ENCODE measurements at places on chromosomes 6 and 20.
A peak's percentile ranks its signal among the peaks of the same experiment; 100 is the strongest.

DNA sequence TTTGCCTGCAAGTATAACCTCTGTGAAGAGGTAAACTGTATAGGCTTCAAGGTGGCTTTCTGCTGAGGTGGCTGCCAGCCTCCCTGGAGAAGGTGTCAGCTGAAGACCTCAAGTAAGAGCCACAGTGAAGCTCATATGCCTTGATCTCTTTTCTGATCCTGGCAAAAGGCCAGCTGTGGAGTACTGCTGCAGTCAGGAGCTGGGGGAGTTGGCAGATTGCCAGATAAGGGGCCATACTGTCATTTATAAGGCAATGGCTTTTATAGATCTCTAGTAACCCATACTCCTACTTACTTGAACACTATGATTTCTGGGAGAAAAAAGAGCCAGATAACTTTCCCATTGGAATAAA is 8.8 kb upstream of the CEP85L start:
- DNase-seq, result no peak

- no peak for DNase-seq
Observed at GRCh38 chr6:118758946-118759345, 107.6 kb upstream of the CEP85L start.

DNA sequence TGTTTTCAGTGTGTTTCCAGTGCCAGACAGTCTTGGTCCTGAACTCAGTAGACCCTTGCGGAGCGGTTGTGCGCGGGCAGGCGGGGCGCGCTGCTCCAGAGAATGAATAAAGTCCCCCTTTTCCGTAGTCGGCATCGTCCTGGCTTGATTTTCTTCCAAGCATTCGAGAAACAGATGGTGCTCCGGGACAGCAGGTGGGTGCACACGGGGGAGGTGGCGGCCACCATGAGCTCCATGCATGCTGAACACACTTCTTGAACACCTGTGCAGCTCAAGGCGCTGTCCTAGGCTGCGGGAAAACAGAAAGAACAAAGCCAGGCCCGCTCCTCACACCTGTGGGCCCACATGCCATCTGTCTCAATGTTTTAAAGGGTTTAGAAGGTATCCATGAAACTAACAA is 125.2 kb downstream of the TAF4 start:
- DNase-seq, result no peak

DNA sequence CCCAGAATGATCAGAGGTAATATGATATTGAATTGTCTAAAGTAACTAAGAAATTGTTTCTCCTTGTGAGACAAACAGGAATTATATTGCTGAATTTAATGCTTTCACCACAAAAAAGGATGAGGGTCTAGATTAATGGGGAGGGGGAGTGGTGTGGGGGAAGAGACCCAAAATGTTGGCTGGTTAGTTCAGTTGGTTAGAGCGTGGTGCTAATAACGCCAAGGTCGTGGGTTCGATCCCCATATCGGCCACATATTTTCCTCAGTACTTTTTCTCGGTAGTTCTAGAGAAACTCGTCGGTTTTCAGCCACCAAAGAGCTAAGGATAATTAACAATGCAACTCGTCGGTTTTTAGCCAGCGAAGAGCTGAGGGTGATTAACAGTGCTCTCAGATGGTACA is 26.3 kb downstream of the PRSS16 start:
- no peak for DNase-seq

DNA sequence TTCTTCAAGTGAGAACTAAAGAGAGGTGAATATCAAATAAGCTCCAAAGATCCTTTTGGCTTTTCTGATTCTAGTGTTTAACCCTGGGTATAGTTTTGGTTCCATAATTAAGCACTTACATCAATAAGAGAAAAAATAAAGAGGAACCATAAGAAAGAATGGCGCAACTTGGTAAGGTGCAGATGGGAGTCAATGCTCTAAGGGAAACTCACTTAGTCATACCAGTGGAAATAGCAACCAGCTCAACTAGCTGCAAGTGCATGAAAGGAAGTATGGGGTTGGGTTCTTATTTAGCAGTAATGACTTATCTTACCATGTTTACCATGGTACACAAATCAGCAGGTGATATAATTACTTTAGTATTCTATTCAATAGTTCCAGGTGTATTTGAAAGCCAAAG is 296.5 kb upstream of the RUNX2 start:
- no peak for DNase-seq

GRCh38 chr20:37415118-37416085 is 69.5 kb downstream of the SRC start:
- no peak for DNase-seq

- DNase-seq, result no peak
Observed at GRCh38 chr6:116557893-116558292, 4.3 kb downstream of the CALHM4 start.

- no peak for DNase-seq
Observed at GRCh38 chr6:31528821-31529328, at the start of gene MCCD1. Gene MCCD1 (plus strand): TSS chr6:31528962. CDS start chr6:31529015, 53 bp downstream.

DNA sequence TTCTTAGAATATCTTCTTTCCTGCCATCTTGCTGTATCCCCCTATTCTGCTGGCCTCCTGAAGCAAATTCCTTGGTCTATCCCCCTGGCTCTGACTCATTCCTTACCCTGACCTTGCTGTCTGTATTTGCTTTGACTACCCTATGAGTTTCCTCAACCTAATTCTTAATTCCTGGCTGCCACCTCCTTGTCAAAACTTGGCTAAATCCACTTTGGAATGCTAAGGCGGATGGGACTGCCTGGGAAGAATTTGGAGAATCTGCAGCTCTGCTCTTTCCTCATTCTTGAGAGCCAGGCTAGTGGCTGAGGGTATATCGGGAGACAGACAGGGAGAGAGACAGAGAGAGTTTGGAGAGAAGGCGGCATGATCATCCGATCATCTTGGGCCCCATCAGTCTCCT is 24.4 kb downstream of the CAP2 start:
- DNase-seq, result no peak

DNA sequence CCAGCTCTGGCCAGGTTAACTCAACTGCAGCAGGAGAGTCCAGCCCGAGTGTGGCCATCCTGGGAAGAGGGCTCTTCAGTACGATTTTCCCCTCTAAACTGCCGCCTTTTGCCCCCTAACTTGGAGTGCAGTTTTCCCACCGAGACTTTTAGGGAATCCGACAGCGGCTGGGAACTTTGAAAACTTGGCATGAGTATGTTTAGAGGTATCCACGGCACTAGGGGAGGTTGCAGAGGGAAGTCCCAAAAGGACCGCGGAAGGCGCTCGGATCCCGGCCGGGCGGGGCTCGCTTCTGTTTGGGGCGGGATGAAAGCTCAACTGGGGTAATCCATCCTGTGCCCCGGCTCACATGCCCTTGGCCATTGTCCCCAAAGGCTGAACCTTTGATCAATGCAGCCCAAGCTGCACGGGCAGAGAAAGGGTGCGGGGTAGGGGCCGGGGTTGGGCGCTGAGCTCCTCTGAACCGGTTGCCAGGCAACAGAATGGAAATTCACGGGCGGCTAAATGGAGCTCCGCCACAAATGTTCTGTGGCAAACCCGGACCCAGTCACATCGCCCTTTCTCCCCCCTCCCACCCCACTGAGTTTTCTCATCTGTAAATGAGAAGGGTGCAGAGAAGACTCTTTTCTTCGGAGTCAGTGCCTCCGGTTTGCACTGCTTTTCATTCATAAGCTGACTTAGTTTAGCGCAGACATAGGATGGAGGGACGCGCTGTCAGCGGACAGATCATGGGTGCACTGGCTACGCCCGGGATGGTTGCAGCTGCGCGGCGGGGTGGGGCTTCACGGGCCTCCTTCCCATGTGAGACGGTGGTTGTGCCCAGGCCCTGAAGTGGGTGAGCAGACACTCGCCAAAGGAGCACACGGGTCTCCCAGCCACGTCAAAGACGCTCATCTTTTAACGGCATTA is 2.3 kb downstream of the BMP6 start:
- peak; percentile 67 for DNase-seq

DNA sequence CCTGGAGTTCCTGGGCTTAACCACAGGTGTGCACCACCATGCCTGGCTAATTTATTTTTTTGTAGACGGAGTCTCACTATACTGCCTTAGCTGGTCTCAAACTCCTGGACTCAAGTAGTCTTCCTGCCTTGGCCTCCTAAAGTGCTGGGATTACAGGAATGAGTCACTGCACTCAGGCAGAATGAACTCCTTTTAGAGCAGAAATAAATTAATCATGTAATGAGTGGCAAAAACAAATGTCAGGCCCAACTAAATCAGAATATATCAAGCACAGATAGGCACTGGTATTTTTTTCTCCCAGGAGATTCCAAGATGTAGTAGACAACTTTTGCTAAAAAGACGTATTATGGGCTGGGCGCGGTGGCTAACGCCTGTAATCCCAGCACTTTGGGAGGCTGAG is 2.6 kb downstream of the RPS10 start:
- no peak for DNase-seq

DNA sequence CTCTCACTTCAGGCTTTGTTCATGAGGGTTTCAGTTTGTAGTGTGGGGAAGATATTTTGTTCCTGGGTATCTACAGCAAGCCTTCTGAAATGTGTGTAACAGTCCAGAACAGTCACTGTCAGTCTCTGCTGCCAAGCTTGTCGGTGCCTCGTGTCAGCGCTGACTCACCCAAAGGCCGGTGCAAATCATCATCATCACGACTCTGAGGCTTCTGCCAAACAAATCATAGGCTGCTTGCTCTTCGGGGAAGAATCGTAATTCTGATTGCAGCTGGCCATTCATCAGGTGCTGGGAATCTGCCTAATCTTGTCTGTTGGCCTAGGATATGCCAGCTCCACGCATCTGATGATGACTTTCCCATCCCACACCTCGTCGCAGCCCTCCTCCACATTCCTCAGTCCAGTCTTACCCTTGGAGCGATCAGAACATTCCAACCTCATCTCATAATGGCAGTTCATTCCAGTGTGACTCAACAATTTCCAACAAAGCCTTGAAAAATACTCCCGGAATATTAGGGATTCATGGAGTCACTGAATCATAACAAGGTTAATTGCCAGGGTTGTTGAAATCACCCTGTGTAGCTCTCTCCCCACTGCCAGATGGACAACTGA is 40.9 kb downstream of the ALDH8A1 start:
- DNase-seq, result no peak

- peak; percentile 65 for DNase-seq
Observed at GRCh38 chr6:36033935-36034334, 6.3 kb downstream of the MAPK14 start.

- DNase-seq, result no peak
Observed at GRCh38 chr6:106910999-106911949, 63.3 kb downstream of the CD24 start.

GRCh38 chr20:58145506-58146080 is 82.9 kb downstream of the ANKRD60 start:
- no peak for DNase-seq

DNA sequence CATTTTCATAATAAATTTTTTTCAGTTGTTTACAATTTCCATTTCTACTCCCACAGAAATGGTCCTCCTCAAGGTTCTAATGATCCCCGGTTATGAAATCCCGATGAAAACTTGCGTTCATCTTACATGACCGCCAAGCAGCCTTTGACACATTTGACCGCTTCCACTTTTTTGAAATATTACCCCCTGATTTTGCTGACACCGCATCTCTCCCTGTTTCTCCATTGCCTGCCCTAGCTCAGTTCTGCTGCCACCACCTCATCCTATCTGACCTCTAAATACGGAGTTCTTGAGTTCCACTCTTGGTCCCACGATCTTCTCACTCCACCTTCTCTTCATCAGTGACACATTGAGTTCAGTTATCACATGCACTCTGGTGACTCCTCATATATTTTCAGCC is 74.1 kb downstream of the SLC35B3 start:
- no peak for DNase-seq

- no peak for DNase-seq
Observed at GRCh38 chr6:106309766-106310373, 15.7 kb downstream of the ATG5 start.

- DNase-seq, result no peak
Observed at GRCh38 chr6:127460465-127460864, 1.3 kb upstream of the KIAA0408 start.

GRCh38 chr20:31675828-31676608 is 38.3 kb downstream of the COX4I2 start:
- DNase-seq, result peak; percentile 54

DNA sequence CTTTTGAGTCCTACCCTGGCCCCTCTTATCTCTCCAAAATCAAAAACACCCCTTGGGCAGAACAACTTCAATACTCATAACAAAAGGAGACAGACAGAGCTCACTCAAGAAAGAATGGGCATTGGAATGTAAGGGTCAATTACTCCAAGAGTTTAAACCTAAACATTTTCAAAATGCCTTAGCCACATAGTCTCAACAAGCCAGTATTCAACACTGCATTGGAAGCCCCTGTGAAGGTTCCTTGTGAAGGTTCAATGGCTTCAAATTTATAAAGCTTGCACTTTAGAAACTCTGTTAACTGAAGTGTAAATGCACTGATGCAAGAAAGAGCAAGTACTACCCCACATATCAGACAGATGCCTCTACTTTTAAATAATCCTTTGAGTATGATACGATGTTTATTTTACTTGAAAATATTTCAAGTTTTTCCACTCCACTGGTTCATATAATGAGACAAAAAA is 139.1 kb upstream of the LAMP5 start:
- DNase-seq, result no peak

DNA sequence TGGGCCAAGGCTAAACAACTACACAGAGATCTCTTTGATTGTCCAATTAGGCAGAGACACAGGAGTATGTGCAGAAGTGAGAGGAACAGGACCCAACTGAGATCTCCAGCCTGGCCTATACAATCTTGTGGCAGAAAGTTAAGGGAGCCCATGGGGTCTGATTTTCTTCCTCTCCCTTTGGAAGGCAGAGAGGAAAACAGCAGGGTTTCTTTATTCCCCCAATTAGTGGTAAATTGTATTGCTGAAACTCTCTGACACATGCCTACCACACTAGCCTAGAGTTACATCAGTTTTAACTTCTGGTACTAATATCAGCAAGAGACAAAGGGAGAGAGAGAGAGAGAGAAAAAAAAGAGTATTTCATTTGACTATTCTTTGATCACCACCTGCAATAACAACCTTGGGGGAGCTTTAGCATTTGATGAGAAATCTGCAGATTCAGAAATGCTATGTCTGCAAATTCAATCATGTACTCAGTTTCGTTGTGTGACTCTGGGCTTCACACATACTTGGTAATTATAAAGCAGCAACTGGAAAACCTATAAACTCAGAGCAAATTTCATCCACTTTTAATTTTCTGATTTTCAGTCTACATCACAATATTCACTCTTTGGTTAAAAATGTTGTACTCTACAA is 260.3 kb upstream of the SPTLC3 start:
- no peak for DNase-seq

All from head of caudate nucleus (tissue), 42 donors.